ENCODE measurements at places on chromosomes 2 and 18. TPM values are rescaled to one million over a fixed set of nuclear protein-coding genes. Genes with fewer than 3 reads are reported as not detected.

The SGPP2 gene
- total RNA-seq = 7.6 TPM

The MROH2A gene
- not detected for total RNA-seq

The FIGN gene
- not detected for total RNA-seq

The STRADB gene
- 22.3 TPM for total RNA-seq
